Activated T-cell treated with anti-CD3 and anti-CD28 coated beads, Interleukin-2, amount 50 U/mL, for 24 hours (primary cell): ENCODE measurements at places on chromosomes 3 and 15.

DNA sequence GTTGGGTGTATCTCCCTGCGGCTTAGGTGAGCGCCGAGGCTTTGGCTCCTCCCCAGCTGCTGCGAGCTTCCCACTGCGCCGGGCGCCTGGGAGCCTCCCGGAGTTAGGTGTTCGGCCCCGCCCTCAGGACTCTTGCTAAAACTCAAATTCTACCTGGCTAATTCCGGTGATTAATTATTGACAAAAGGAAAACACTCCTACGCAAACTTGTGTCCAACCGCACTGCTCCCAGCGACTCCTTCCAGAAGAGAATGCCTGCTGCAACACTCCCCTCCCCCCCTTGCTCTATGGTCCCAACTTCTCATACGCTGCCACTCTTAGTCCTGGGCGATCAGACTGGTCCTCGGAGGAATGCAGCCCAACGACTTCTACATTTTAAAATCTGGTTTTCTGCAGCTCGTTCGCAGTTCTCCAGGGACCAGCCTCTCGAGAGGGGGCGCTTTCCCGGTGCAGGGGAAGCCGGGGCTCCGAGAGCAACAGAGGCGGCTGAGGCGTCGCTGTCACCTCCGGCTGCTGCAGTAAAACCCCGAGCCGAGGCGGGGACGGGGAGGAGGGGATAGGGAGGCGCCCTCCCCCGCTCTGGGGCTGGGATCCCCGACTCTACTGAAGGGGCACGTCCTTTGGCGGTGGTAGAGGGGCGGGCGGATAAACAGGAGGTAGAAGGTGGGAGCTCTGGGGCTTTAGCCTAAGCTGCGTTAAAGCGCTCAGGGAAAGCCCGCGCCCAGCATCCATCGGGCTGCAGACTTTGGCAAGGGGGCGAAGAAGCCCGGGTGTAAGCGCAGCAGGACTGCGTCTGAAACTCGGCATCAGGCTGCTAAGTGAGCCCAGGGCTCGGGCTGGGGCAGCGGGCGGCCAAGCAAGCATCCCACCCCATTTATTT lies at the start of gene SPTSSB:
TSS of gene SPTSSB (minus strand) at position 77 of the 880 bp plus-strand sequence. CDS start 25,194 bp downstream, outside the sequence.
- peak; percentile 72 for DNase-seq

- no peak for DNase-seq
These were observed 42.9 kb downstream of the ATP13A3 start for GRCh38 chr3:194443901-194444300.

GRCh38 chr15:49507261-49507660 lies 84.2 kb downstream of the FGF7 start:
- no peak for DNase-seq

DNA sequence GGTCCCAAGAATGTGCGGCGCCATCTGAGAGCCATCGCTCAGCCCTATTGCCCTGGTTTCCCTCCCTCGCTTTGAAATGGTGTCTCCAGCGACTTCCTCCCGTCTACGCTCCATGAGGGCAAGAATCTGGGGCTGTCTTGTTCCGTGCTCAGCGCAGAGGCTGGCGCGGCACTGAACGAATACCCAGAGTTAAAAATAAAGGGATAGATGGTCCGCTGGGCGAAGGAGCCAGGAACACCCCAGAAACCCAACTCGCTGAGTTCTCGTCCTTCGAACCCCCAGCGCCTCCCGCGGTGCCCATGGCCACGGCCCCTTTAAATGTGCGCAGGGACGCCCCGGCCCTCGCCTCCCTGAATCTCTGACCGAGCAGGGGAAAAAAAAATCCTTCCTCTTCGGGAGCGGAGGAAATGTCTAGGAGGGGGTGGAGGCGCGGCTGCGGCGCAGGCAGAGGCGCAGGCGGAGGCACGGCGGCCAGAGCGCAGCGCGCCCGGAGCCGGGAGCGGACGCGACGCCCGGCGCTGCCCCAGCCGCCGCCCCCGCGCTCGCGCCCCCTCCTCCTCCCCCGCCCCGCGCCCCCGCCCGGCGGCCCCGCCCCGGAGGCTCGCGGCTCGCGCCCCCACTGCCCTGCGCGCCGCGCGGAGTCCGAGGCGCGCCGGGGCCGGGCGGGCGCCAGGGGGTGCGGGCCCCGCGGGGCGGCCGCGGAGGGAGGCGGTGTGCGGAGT lies 8.5 kb upstream of the FGD5 start:
- DNase-seq = no peak

GRCh38 chr15:85745023-85745422 lies 49.7 kb downstream of the KLHL25 start:
- DNase-seq = no peak

GRCh38 chr3:98770261-98771039 lies 7.3 kb downstream of the ST3GAL6 start:
- no peak for DNase-seq
